Right ventricle myocardium superior (tissue), 1 donor: ENCODE measurements at places on chromosomes 5 and 9.

DNA sequence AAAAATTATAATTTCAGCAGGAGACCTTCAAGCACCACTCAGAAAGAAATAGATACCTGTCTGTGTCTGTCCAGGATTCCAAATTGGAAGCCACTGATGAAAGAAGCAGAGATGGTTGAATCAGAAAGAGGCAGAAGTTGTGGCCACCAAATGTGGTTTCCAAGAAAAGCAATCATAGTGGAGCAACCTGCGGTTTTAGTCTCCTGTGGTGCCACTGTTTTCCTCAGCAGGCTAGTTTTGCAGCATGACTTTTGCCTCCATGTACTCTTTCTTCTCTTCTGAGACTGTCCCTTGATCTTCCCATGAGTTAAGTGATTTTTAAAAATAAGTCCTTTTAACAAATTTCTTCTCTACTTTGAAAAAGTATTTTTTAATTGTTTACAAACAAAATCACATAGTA, 535.8 kb downstream of the CYLC2 start:
- DNase-seq, result no peak

- no peak for DNase-seq
These were observed 6.8 kb upstream of the TCERG1 start for GRCh38 chr5:146440353-146440752.

GRCh38 chr9:92971121-92971520, 23.8 kb downstream of the FGD3 start:
- no peak for DNase-seq

DNA sequence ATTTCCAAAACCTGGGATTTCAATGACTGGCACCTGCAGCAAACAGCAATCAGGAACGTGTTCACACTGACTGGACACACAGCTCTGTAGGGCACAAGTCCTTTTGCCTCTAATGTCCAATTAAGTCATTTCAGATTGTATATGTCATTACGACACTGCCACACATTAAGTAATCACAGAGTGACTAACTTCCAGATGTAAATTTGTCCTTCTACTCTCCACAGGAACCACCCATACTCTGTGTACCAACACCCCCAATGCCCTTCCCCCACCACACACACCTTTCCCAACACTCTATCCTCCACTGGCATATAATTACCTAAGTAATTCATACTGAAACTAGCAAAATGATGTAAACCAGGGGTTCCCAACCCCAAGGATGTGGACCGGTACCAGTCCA, 30.5 kb downstream of the LARS1 start:
- no peak for DNase-seq

DNA sequence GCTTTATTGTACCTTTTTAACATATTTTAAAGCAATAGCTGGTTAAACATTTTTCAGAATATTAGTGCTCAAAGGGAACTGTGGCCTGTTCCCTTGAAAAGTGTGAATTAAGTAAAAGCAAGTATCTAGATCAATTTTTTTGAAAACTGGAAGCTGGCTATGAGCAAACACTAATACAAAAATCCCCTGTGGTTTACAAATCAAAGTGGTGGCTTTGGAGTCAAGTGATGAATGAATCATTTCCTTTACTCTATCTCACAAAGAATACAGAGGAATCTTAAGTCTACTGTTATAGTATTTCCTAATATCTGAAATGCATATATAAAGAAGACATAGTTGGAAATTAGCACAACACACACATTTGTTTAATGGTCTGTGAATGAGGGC, 212.4 kb upstream of the C9orf72 start:
- DNase-seq, result no peak

GRCh38 chr9:14432666-14433350, 118.9 kb upstream of the NFIB start:
- no peak for DNase-seq

GRCh38 chr9:28444637-28445036, 871.4 kb upstream of the C9orf72 start:
- DNase-seq, result no peak

DNA sequence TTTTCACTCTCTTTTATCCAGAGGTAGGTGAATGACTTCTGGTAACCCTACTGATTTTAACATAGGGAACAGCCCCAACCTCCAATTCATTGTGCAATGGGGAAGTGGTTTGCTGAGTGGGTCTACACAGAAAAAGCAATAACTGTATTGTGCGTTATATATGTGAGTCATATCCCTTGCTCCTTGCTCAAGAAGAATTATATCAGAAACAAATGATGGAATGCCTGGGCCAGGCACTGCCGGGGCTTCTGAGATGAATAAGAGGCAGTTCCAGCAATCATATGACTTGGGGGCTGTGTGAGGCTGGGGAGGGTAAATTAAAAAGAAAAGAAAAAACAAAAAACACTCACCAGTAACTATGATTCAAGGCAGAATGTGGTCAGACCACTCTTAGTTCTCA, 79.2 kb upstream of the ABCA1 start:
- no peak for DNase-seq

- DNase-seq, result no peak
These were observed 237.1 kb downstream of the RFX3 start for GRCh38 chr9:3288686-3289085.

- no peak for DNase-seq
These were observed 1.8 kb upstream of the RPL26L1 start for GRCh38 chr5:172957458-172957857.

GRCh38 chr5:79256563-79256962, 20.6 kb downstream of the JMY start:
- no peak for DNase-seq

DNA sequence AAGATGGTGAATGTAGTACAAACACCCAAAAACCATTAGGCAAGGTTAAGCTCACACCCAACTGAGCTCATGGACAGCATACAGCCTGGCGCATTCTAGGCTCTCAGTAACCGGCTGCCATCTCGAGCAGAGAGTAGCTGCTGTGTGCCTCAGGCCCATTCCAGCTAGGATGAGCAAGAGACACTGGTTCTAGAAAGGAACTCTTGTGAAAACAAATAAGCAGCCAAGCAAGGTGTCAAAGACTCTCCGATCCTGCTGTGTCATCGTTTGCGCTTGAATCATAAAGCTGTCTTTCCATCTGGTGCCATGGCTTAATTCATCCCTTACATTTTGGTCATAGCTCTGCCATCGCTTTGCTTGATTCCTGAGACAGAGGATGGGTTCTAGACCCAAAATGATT, 135.4 kb upstream of the MSX2 start:
- DNase-seq, result no peak

DNA sequence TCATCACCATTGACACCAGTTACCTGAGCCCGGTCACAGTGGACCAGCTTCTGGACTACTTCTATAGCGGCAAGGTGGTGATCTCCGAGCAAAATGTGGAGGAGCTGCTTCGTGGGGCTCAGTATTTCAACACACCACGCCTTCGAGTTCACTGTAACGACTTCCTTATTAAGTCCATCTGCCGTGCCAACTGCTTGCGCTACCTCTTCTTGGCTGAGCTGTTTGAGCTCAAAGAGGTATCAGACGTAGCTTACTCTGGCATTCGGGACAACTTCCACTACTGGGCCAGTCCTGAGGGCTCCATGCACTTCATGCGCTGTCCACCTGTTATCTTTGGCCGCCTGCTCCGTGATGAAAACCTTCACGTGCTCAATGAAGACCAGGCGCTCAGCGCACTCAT, 520 bp downstream of the CCIN start:
- DNase-seq, result no peak

GRCh38 chr5:90201923-90202322, 207.6 kb downstream of the CETN3 start:
- DNase-seq, result no peak

- no peak for DNase-seq
These were observed 14.0 kb upstream of the MLANA start for GRCh38 chr9:5876711-5877110.

DNA sequence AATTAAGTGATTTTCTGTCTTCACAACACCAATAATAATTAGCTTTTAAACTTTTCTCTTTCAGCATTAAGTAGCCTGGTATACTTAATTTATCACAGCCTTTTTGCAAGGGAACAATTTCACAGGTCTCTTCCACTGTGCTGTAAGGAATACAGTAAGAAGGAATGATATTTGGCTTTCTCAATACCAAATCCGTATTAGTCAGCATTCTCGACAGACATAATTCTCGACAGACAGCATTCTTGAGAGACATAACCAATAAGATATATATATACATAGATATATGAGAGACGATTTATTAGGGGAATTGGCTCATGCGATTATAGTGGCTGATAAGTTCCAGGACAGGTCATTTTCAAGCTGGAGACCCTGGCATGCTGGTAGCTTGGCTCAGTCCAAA, 18.0 kb downstream of the PRKAA1 start:
- no peak for DNase-seq

GRCh38 chr5:35876922-35877321, 20.2 kb downstream of the IL7R start:
- no peak for DNase-seq

GRCh38 chr9:21679432-21679831, 123.0 kb upstream of the MTAP start:
- no peak for DNase-seq

DNA sequence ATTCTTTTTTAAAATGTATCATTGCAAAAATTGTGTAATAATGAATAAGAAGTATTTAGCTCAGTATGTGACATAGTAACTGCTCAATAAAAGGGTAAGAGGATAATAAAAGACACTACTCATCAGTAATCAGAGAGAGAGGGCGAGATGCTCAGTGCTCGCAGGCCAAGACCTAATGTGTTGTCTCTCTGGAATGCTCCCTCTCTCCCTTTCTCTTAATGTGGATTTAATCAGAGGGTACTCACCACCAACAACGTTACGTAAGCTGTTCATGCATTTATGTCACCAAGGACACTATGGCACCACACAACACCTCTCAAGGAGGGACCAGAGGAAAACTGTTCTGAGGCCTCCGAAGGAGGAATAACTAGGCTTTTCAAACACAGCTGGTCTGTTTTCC, 42.5 kb downstream of the WHRN start:
- no peak for DNase-seq

GRCh38 chr5:76273206-76273885, 129.7 kb upstream of the IQGAP2 start:
- DNase-seq, result no peak

- DNase-seq, result no peak
These were observed 42.1 kb downstream of the SEC61B start for GRCh38 chr9:99264070-99264680.

GRCh38 chr5:144467792-144468191, 297.1 kb downstream of the KCTD16 start:
- no peak for DNase-seq

GRCh38 chr5:95424016-95424415, 32.9 kb downstream of the FAM81B start:
- no peak for DNase-seq

GRCh38 chr5:147966829-147967228, 60.5 kb upstream of the C5orf46 start:
- no peak for DNase-seq

- DNase-seq, result no peak
These were observed 279.7 kb downstream of the EBF1 start for GRCh38 chr5:158819840-158820620.

GRCh38 chr5:149056616-149057165, 6.2 kb downstream of the SH3TC2 start:
- no peak for DNase-seq

GRCh38 chr5:43348207-43348606, 35.0 kb upstream of the HMGCS1 start:
- DNase-seq, result no peak

GRCh38 chr5:68257210-68257609, 41.7 kb downstream of the PIK3R1 start:
- no peak for DNase-seq

- DNase-seq, result no peak
These were observed 284.5 kb downstream of the SPOCK1 start for GRCh38 chr5:137214446-137215189.

- DNase-seq, result no peak
These were observed 177.2 kb upstream of the MAP3K1 start for GRCh38 chr5:56638061-56638621.

- peak; percentile 29 for DNase-seq
These were observed 14.7 kb upstream of the IRX4 start for GRCh38 chr5:1897386-1897785.

GRCh38 chr9:68546596-68547390, 6.1 kb upstream of the TMEM252 start:
- DNase-seq, result peak; percentile 44

GRCh38 chr9:96067004-96067403, 191.5 kb downstream of the ERCC6L2 start:
- peak; percentile 50 for DNase-seq

GRCh38 chr5:163105456-163105855, 331.9 kb upstream of the CCNG1 start:
- no peak for DNase-seq

DNA sequence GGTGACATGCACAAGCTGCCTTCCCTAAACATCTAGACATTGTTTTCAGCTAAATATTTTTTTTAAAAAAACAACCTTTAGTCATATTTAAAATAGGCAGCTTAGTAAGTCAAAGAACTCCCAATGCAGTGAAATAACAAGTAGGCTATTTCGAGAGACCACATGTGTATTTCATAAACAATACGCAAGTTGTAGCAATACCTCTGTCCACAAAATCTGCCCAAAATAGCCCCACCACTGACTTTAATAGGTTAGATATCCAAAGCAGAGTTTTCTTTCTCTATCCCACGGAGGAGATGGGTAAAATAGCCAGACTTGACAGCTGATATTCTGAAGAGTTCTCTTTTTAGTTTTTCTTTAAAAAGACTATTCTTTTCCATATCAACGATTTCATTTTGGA, 1.2 kb downstream of the SLC24A2 start:
- DNase-seq, result no peak

DNA sequence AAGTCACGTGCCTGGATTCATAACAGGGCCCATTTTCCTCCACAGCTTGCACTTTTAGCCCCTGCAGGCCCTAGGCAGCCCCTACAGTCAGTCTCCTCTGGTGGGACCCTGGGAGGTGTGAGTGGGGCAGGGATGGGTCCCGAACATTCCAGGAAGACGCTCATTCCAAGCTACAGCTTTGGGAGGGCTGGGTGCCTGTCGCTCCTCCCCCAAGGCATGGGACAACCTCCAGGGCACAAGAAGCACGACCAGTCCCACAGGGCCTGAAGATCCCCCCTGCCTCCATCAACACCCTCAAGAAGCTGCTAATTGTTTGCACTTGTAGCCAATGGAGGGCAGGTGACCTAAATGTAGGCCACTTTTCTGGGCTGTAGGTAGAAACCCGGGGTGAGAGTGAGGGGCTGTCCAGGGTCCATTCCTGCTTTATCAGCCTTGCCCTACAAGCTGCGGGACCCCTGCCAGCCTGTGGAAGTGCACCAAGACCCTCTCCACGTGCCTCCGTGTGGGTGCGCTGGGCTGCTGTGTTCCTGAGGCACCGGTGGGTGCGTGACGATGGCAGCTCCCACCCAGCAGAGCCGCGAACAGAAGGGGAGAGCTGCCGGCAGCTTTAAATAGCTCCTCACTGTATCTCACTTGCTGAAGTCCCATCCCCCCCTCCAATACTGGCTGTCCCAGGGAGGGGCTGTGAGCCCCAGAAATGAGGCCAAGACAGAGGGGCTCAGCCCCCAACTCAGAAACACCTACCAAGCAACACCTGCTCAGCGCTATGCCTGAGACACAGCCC, 91.9 kb upstream of the ARAP3 start:
- no peak for DNase-seq

- no peak for DNase-seq
These were observed 60.2 kb downstream of the RPS23 start for GRCh38 chr5:82217917-82218316.
